ENCODE measurements at places on chromosomes 16 and 17. TPM values are rescaled to one million over a fixed set of nuclear protein-coding genes. Genes with fewer than 3 reads are reported as not detected.

Gene RNU2-1
- not detected for total RNA-seq

Gene TNS4
- 0.26 TPM for total RNA-seq

Gene ZFPM1
- total RNA-seq: 16.2 TPM

Gene ZP2
- not detected for total RNA-seq

Gene FBXO39
- 0.75 TPM for total RNA-seq

Gene MT1A
- 1.5 TPM for total RNA-seq

Gene MEOX1
- total RNA-seq: 41.4 TPM

Gene KRTAP2-3
- not detected for total RNA-seq

Gene NXPH3
- total RNA-seq: 2.0 TPM

Gene JUP
- total RNA-seq: 50.1 TPM

Gene PIPOX
- 5.5 TPM for total RNA-seq

Gene CCL23
- total RNA-seq: 9.0 TPM

Gene CALB2
- not detected for total RNA-seq

Gene HEATR9
- total RNA-seq: 0.28 TPM

Gene HOXB1
- total RNA-seq: not detected

Gene HOXB5
- total RNA-seq: 0.46 TPM

Gene ACSM2A
- 0.43 TPM for total RNA-seq

Gene RND2
- total RNA-seq: 0.41 TPM

Gene BCAS3
- 40.3 TPM for total RNA-seq

Gene ALKBH5
- 120 TPM for total RNA-seq

Gene SALL1
- not detected for total RNA-seq

Gene ADAMTS18
- total RNA-seq: not detected

Gene HOXB7
- total RNA-seq: 3.5 TPM

Gene BCL6B
- 92.5 TPM for total RNA-seq

Gene CBX4
- total RNA-seq: 27.4 TPM

Gene ENPP7
- total RNA-seq: not detected

Gene TBX4
- total RNA-seq: not detected

Gene SSTR5
- total RNA-seq: not detected

Gene NOTUM
- total RNA-seq: not detected

Gene PDPR
- 48.4 TPM for total RNA-seq

Gene TAC4
- total RNA-seq: not detected

Gene PRSS21
- total RNA-seq: 4.3 TPM

Gene CDH11
- total RNA-seq: 721 TPM

Gene TBC1D3L
- 23.1 TPM for total RNA-seq

Gene TRPV3
- total RNA-seq: 0.98 TPM

Gene MYH1
- total RNA-seq: not detected

Gene HOXB3
- total RNA-seq: 18.9 TPM

Gene HOXB8
- total RNA-seq: not detected

Gene SLC16A6
- 7.1 TPM for total RNA-seq

Gene SMIM36
- total RNA-seq: not detected
